Stomach (tissue), 19 donors: ENCODE measurements at places on chromosomes 4 and X. TPM values are rescaled to one million over a fixed set of nuclear protein-coding genes. Genes with fewer than 3 reads are reported as not detected.

The PRKG2 gene
- total RNA-seq, result not detected

The GLOD5 gene
- total RNA-seq, result not detected

The VSIG1 gene
- total RNA-seq, result 93.7 TPM

The FGB gene
- total RNA-seq, result not detected

The TRIML2 gene
- not detected for total RNA-seq

The VEGFC gene
- not detected for total RNA-seq

The MAGEB2 gene
- total RNA-seq, result not detected

The GLRA3 gene
- total RNA-seq, result not detected

The EFNB1 gene
- 28.7 TPM for total RNA-seq

The SYP gene
- total RNA-seq, result 211 TPM

The AKAP14 gene
- total RNA-seq, result not detected

The TMEM47 gene
- 11.7 TPM for total RNA-seq

The NAT8L gene
- not detected for total RNA-seq

The PPARGC1A gene
- total RNA-seq, result 32.1 TPM

The ARHGEF38 gene
- total RNA-seq, result 2.6 TPM

The SHROOM4 gene
- total RNA-seq, result 2.6 TPM

The PDLIM3 gene
- total RNA-seq, result 83.1 TPM

The DCAF12L2 gene
- total RNA-seq, result 1.3 TPM

The AFP gene
- total RNA-seq, result not detected

The TDO2 gene
- total RNA-seq, result not detected

The FGF2 gene
- total RNA-seq, result 8.3 TPM

The NPFFR2 gene
- not detected for total RNA-seq

The DRD5 gene
- total RNA-seq, result not detected

The GYPA gene
- total RNA-seq, result not detected

The TMEM255A gene
- total RNA-seq, result 2.0 TPM

The HTN3 gene
- total RNA-seq, result not detected

The AFAP1 gene
- total RNA-seq, result 29.0 TPM

The ZNF732 gene
- total RNA-seq, result 5.1 TPM

The PRSS12 gene
- total RNA-seq, result 7.8 TPM

The GAGE2A gene
- total RNA-seq, result not detected

The DOK7 gene
- total RNA-seq, result 1.2 TPM

The MAGIX gene
- 5.9 TPM for total RNA-seq

The HSD17B13 gene
- not detected for total RNA-seq

The MAGEA11 gene
- not detected for total RNA-seq

The GPAT3 gene
- 3.6 TPM for total RNA-seq

The INTS6L gene
- 41.7 TPM for total RNA-seq

The ARHGAP36 gene
- total RNA-seq, result not detected

The ADGRA3 gene
- 46.9 TPM for total RNA-seq

The MAGEA1 gene
- total RNA-seq, result not detected

The MAOB gene
- total RNA-seq, result 9.3 TPM

The GPR173 gene
- not detected for total RNA-seq

The GLRA2 gene
- total RNA-seq, result not detected

The ATG4A gene
- total RNA-seq, result not detected

The RASGEF1B gene
- total RNA-seq, result 32.9 TPM

The NRK gene
- total RNA-seq, result 0.29 TPM

The CCNA2 gene
- 6.4 TPM for total RNA-seq

The SORBS2 gene
- 9.0 TPM for total RNA-seq

The ASMT gene
- not detected for total RNA-seq

The POU4F2 gene
- not detected for total RNA-seq
